ENCODE measurements at places on chromosomes 7 and 10.

GRCh38 chr10:34094146-34094696, 720.9 kb downstream of the PARD3 start:
- no peak for DNase-seq

GRCh38 chr10:86329896-86330680, 36.5 kb downstream of the GRID1 start:
- no peak for DNase-seq

GRCh38 chr10:93261961-93262610, 188.4 kb downstream of the CYP26A1 start:
- DNase-seq: no peak

DNA sequence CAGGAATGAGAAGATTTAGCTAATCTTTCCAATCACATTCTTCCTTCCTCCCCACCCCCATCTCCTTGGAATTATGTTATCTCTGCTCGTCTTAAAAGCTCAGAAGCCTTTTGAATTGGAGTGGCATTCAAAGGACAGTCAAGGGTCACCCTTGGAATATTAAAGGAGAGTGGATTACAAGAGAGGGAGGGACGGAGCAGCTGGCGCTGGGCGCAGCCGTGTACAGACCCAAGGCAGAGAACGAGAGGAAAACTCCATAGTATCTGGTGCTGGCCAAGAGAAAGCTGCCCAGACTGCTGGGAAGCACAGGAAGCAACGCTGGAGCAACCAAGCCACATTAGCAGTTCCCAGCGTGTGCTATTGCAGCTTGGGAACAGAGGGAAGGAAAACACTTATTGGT, 95.7 kb downstream of the POU6F2 start:
- no peak for DNase-seq

DNA sequence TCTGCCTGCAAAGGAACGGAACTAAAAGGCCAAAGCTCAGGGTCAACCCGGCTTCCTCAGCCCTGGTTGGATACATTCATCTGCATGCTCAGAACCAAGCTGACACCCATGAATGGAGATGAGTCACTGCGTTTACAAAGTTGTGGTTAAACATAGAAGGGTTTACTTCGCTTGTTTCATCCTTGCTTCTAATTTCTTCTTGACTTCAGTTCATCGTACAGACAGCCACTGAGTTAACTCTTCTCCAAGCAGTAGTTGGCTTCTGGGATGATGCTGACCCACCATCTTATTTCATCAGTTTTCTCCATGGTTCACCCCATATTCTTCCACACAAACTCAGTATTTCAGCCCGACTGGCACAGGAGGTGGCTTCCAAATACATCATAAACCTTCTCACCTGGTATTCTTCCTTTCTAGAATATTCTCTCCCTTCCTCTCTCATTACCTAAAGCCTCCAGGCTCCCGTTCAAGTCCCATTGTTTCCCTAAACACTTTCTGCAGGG, 166.3 kb upstream of the RNF32 start:
- no peak for DNase-seq

- DNase-seq: peak; percentile 57
These were observed 165.9 kb upstream of the PPP1R3A start for GRCh38 chr7:114084472-114085312.

DNA sequence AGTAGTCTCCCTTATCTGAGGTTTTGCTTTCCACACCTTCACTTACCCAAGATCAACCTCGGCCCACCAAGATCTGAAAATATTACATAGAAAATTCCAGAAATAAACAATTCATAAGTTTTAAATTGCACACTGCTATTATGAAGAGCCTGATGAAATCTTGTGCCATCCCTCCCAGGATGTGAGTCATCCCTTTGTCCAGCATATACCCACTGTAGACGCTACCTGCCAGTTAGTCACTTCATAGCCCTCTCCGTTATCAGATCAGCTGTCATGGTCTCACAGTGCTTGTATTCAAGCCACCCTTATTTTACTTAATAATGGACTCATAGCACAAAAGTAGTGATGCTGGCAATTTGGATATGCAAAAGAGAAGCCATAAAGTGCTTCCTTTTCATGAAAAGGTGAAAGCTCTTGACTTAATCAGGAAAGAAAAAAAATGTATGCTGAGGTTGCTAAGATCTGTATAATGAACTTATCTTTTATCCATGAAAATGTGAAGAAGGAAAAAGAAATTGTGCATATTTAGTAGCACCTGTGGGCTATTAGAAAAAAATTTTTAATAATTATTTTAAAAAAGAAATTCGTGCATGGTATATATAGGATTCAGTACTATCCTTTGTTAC, 9.8 kb upstream of the MRPS16 start:
- DNase-seq: no peak
